ENCODE measurements at places on chromosomes 16 and 17.
A peak's percentile ranks its signal among the peaks of the same experiment; 100 is the strongest.

DNA sequence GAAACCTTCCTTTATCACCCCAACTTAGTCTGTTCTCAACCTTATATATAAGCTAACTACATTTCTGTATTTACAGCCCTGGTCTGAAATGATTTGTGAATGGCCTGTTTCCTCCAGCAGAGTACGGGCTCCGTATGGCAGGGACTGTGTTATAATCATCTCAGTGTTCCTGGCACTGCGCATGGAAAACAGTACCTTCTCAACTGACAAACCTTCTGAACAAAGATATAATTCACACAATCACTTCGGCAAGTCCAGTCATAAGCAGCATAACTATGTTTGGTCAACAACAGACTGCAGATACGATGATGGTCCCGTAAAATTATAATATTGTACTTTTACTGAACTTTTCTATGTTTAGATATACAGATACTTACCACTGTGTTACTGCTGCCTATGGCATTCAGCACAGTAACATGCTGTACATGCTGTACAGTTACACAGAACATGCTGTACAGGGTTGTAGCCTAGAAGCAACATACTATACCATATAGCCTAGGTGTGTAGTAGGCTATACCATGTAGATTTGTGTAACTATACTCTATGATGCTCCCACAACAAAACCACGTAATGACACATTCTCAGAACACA lies 30.0 kb downstream of the ANKFY1 start:
- no peaks in the 10 kb centered on the region for H3K27me3 ChIP-seq
- peaks cover 30% of the 10 kb centered on the region for H3K4me1 ChIP-seq
- DNase-seq, result no peak
- peaks cover 26% of the 10 kb centered on the region for H3K36me3 ChIP-seq
- no peak overlapping the region for H3K27ac ChIP-seq

DNA sequence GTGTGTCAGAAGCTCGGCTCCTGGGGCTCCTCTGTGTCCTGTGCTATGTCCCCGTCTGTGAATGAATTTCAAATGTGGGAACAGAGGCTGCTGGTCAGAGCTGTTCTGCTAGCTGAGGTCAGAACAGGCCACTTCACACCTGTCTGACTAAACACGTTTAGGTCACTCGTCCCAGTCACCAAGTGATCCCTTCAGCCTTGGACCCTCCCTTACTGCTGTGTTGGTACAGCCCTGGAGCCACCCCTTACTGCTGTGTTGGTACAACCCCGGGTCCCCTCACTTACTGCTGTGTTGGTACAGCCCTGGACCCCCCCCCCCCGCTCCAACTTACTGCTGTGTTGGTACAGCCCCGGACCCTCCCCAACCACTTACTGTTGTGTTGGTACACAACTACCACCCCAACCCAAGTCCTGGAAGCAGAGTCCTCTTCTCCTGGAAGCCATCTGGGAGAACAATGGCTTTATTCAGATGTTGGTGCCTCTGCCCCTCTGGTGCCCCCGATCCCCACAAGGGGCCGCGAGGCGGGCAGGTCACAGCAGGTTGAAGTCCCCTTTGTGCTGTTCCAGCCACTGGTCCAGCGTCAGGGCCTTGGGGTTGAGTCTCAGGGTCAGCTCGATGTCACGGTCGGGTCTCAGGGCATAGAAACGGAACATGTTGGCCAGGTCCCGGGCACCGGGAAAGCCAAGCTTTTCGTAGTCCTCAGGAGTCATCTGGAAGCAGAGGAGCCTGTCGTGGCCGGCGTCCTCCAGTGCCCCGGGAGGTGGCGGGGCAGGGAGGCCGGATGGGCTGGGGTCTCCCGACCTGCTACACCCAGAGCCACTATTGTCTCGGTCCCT lies 13.0 kb downstream of the NMRAL1 start:
- no peak overlapping the region for H3K4me3 ChIP-seq
- no peak for DNase-seq
- H3K4me1 ChIP-seq, result no peaks in the 10 kb centered on the region
- H3K27me3 ChIP-seq, result no peaks in the 10 kb centered on the region

GRCh38 chr16:12871784-12872183 lies 29.6 kb upstream of the SHISA9 start:
- DNase-seq, result no peak
- no peaks in the 10 kb centered on the region for H3K36me3 ChIP-seq
- no peak overlapping the region for H3K27ac ChIP-seq
- H3K27me3 ChIP-seq, result peaks cover 4% of the 10 kb centered on the region
- H3K4me3 ChIP-seq, result no peak overlapping the region
- no peaks in the 10 kb centered on the region for H3K4me1 ChIP-seq

- no peak for DNase-seq
- no peak overlapping the region for H3K4me3 ChIP-seq
- H3K27me3 ChIP-seq, result peaks cover 4% of the 10 kb centered on the region
- H3K4me1 ChIP-seq, result no peaks in the 10 kb centered on the region
- no peak overlapping the region for H3K27ac ChIP-seq
Observed at GRCh38 chr17:57143919-57144318, 58.9 kb downstream of the AKAP1 start.

DNA sequence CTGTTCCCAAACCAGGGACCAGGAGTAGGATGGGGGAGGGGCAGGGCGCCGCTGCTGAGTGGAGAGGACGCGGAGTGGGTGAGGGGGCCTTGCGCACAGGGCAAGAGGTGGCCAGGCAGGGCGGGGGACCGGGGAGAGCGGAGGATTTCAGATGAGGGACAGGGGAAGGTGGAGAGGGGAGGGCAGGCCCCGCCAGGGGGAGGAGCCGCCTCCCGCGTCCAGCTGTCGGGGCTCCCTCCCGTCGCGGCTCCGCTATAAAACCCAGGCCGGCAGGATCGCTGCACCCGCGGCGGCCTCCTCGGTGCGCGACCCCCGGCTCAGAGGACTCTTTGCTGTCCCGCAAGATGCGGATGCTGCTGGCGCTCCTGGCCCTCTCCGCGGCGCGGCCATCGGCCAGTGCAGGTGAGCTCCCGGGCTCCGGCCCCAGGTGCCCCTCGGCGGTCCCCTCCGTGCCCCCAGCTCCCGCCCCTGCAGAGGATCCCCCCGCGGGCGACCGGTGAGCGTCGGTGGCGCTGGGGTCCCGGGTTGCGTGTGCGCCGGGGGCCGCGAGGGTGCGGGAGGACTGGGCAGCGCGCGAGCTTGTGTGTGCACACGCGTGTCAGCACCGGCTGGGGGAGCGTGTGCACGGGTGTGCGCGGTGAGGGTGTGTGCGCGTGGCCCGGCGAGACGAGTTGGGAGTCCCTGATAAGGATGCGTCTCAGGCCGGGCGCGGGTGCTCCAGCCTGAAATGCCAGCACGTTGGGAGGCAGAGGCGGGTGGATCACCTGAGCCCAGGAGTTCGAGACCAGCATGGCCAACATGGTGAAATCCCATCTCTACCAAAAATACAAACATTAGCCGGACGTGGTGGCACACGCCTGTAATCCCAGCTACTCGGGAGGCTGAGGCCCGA lies at the start of gene CA4:
Gene CA4, plus strand, starts transcription at position 283 of the 892 bp plus-strand sequence. Its CDS starts 62 bp downstream, at position 345.
- peaks cover 32% of the 10 kb centered on the region for H3K4me1 ChIP-seq
- H3K36me3 ChIP-seq, result no peaks in the 10 kb centered on the region
- H3K27me3 ChIP-seq, result peaks cover 85% of the 10 kb centered on the region
- DNase-seq, result no peak

DNA sequence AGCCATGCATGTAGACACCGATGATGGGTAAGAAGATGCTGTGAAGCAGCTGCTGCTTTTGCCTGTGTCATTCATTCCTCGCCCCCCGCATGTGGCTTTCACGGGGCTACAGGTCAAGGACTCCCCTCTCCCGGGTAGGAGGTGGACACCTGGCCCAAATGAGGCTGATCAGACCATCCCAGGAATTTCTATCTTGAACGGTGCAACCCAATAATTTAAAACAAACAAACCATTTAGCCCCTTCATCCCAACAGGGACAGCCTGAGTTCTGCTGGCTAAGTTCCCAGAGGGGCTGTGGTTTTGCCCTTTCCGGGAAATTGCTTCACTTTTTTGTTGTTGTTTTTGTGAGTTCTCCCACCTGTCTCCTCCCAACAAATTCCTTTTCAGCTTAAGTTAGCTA lies 137.7 kb upstream of the CDH5 start:
- H3K27ac ChIP-seq, result no peak overlapping the region
- peak; percentile 1 for DNase-seq
- H3K4me3 ChIP-seq, result no peak overlapping the region
- no peaks in the 10 kb centered on the region for H3K36me3 ChIP-seq
- H3K4me1 ChIP-seq, result no peaks in the 10 kb centered on the region

DNA sequence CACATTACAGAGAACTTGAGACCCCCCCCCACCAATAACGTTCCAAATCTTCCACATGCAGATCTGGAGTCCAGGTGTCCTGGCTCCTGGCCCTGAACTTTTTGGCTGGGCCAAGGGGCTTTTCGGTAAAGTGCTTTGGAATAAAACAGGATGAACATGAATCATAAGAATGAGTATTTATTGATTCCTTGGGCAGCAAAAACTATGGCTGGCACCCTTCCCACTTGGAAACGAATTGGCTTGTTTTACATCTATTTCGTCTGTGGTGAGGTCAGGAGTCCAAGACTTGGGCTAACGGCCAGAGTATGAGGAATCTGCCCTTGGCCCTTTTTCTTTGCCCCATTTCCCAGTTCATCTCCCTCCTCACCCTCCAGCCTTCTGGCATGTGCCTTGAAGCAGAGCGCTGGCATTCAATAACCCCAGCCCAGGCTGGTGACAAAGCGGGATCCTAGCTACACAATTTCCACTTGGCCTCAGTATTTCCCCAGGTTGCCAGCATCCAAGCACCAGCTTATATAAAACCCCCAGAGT lies 4.1 kb upstream of the UBTF start:
- peaks cover 24% of the 10 kb centered on the region for H3K4me1 ChIP-seq
- H3K4me3 ChIP-seq, result no peak overlapping the region
- no peaks in the 10 kb centered on the region for H3K27me3 ChIP-seq

- H3K4me3 ChIP-seq, result no peak overlapping the region
- H3K27ac ChIP-seq, result no peak overlapping the region
- H3K4me1 ChIP-seq, result peaks cover 76% of the 10 kb centered on the region
- no peak for DNase-seq
Observed at GRCh38 chr17:82862737-82863382, 23.0 kb upstream of the ZNF750 start.

DNA sequence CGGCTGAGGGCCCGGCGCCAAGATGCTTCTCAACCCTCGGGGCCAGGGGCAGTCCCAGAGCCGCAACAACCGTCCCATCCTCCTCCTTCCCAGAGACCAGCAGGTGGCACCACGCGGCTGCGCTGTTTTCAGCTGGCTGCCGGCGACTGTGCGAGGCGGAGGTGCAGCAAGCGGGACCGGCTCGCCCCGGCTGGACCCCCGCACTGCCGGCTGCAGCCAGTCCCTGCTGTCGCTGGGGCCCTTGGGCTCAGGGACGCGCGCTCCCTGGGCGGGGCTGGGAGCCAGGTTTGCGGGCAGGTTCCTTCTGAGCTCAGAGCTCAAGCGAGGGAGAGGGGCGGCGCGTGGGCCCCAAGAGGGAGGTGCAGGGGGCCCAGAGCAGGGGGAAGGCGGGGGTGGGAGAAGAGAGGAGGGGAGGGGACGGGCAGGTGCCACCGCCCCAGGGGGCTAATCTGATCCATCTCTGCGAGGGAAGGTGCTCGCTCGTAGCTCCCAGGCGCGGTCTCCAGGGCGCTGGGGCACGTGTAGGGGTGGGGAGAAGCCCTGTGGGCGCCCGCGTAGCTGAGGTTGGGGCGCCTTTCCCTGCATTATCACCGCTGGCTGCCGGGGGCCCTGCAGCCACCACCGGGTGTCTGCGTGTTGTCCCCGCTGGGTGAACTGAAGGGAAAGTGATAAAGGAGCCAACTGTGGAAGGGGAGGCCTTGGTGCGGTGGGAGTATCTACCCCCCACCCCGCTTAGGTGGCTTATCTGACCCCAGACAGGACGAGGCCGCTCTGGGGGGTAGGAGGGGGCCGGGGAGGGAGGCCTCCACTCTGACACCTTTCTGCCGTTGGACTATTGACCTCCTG lies 24.2 kb downstream of the STAT5A start:
- H3K27me3 ChIP-seq, result no peaks in the 10 kb centered on the region
- H3K36me3 ChIP-seq, result peaks cover 80% of the 10 kb centered on the region
- peaks cover 39% of the 10 kb centered on the region for H3K4me1 ChIP-seq
- peak; percentile 88 for DNase-seq

- H3K4me3 ChIP-seq, result no peak overlapping the region
- H3K27me3 ChIP-seq, result peaks cover 67% of the 10 kb centered on the region
- H3K36me3 ChIP-seq, result no peaks in the 10 kb centered on the region
- H3K4me1 ChIP-seq, result no peaks in the 10 kb centered on the region
- H3K27ac ChIP-seq, result no peak overlapping the region
Observed at GRCh38 chr17:74049167-74049966, 154.1 kb upstream of the RPL38 start.

DNA sequence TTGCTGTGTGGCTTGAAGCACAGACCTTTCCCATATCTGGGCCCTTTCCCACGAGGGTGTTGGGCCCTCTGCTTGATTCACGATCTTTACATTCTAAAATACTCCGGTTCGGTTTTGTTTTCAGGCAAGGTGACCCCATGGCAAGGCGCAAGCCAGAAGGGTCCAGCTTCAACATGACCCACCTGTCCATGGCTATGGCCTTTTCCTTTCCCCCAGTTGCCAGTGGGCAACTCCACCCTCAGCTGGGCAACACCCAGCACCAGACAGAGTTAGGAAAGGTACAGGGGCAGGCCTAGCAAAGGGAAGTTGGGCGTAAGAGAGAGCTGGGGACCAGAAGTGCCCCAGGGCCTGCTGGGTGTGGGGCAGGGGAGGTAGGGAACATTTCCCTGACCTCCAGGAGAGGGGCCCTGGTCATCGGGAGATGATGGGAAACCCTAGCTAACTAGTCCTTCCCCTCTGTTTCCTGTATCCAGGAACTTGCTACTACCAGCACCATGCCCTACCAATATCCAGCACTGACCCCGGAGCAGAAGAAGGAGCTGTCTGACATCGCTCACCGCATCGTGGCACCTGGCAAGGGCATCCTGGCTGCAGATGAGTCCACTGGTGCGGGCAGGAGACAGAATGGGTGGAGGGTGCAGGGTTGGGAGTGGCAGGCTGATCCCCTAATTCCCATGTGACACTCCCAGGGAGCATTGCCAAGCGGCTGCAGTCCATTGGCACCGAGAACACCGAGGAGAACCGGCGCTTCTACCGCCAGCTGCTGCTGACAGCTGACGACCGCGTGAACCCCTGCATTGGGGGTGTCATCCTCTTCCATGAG lies 1.4 kb downstream of the ALDOA start:
- DNase-seq, result no peak
- H3K36me3 ChIP-seq, result peaks cover 45% of the 10 kb centered on the region
- H3K4me1 ChIP-seq, result peaks cover 58% of the 10 kb centered on the region
- H3K27ac ChIP-seq, result peak overlapping the region; percentile 98
- H3K4me3 ChIP-seq, result peak overlapping the region; percentile 96

GRCh38 chr17:7156342-7156940 lies 22.7 kb downstream of the ASGR1 start:
- H3K4me1 ChIP-seq, result no peaks in the 10 kb centered on the region
- H3K4me3 ChIP-seq, result no peak overlapping the region
- no peak for DNase-seq
- H3K27ac ChIP-seq, result no peak overlapping the region
- H3K36me3 ChIP-seq, result no peaks in the 10 kb centered on the region
- H3K27me3 ChIP-seq, result peaks cover 27% of the 10 kb centered on the region

Measured in suprapubic skin (tissue), 4 donors.